Neural crest cell (in vitro differentiated cells): ENCODE measurements at places on chromosomes 5 and 9.
A peak's percentile ranks its signal among the peaks of the same experiment; 100 is the strongest.

- no peak for DNase-seq
Measured at GRCh38 chr5:150307617-150308426, 5.1 kb upstream of the ARSI start.

- DNase-seq = no peak
Measured at GRCh38 chr9:123000371-123001068, 32.9 kb upstream of the GPR21 start.

DNA sequence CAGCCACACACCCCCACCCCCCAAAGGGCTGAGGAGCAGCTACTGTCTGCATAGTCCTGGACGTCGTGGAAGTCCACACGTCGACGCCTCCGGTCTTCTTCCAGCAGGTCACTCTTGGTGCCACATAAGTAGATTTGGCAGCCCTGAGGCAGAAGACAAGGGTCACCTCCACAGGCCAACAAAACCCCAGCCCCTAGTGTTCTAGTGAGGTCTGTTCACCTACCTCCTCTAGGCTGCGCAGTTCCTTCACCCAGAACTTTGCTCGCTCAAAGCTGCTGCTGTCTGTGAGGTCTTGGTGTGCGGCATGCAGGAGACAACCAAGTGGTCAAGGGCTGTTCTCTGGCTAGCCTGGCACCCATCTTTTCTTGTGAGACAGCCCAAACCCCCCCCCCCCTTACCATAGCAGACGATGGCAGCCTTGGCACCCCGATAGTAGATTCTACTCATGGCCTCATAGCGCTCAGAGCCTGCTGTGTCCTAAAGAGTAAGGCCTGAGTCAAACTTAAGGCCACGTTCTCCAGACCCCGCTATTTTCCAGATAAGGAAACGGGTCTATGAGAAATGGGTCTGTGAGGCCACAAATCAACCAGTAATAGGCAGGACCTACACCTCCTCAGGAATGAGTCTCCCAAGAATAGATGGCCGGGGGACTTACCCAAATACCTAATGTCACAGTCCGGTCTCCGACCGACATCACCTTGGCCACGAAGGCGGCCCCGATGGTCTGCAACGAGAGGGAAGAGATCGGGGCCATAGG lies 987 bp downstream of the RAB24 start:
- DNase-seq = no peak

GRCh38 chr5:103259705-103260355 lies 1.3 kb downstream of the MACIR start:
- no peak for DNase-seq

DNA sequence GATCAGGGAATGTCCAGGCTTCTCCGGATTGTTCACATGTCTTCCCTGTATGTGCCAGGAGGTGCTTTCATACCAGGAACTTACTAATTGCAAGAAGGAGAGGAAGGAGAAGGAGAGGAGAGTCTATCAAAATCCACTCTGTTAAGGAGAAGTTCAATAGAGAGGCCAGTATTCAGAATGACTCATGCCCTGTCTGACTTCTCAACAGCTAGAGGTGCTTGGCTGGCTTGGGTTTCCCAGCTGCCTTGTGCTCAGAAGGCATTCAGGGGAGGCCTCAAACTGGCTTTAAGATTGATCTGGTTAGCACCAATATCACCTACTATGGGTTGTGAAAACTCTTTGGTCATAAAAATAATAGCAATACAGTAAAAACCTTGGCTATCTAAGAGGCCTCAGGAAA lies 167.9 kb upstream of the GLRA1 start:
- DNase-seq = no peak

DNA sequence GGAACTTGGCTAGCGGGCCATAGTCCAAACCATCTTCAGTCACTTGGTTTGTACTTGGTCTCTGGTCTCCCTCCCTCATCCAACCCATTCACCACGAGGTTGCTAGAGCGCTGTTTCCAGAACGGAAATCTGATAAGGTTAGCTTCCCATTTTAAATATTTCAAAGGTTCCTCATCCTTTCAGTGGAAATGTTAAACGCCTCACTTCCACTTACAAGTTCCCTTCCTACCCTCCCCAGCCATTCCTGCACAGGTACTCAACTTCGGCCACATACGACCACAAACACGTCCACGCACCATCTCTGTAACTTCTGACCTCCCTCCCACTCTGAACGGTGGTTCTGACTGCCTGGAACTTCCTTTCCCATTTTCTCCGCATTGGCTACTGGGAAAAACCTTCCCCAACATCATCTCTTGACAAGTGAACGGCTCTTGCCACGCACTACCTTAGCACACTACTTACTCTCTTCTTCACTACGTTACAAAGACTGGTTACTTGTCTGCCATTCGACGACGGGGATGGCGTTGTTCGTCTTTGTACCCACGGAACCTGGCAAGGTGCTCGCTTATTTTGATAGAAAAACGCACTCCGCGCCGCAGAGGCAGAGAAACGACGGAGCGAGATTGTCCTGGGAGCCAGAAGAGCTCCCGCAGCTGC lies 629 bp downstream of the CCNH start:
- peak; percentile 2 for DNase-seq

DNA sequence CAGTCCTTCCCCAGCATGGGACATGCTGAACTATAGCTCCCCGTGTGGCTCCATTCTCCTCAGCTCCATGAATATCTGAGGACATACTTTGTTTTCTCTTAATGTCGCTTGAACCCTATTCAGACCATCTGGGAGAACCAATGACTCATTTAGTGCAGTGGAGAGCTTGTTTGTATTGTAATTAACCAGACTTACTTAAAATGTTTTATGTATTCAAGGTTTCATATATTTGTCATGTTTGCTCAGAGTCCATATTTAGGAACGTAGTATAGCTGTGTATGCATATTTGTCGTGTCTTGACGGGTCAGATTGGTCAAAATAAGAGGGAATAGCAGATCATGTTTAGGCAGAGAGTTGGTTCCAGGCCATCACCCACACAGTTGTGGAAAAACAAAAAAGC lies 150.1 kb upstream of the NTRK2 start:
- DNase-seq = no peak
